ENCODE measurements at places on chromosomes 2 and 18. TPM values are rescaled to one million over a fixed set of nuclear protein-coding genes. Genes with fewer than 3 reads are reported as not detected.

SCG2 gene
- polyA plus RNA-seq = not detected

GALNT3 gene
- 4.4 TPM for polyA plus RNA-seq

AUP1 gene
- polyA plus RNA-seq = 187 TPM

DNA sequence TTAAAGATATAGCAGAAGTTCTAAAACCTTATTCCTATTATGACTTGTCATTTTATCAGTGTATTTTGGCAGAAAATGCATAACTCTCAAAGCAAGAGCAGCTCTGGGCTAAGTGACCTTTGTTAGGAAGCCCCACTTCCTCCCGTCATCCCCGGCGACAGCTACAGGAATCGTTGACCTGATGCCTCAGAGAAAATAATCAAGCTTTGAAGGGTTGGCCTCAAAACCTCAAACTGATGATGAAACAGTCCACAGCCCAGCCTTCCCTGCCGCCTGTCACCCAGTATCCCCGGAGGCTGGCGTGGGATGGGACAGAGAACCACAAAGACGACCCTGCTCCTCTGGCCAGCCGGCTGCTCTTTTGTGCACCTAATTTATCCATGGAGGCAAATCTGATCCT lies 65.3 kb downstream of the KCNF1 start:
- no peak overlapping the region for H3K4me3 ChIP-seq
- no peaks in the 10 kb centered on the region for H3K36me3 ChIP-seq
- no peaks in the 10 kb centered on the region for H3K27me3 ChIP-seq
- no peaks in the 10 kb centered on the region for H3K4me1 ChIP-seq
- no peak for DNase-seq

- H3K4me3 ChIP-seq = no peak overlapping the region
- peaks cover 21% of the 10 kb centered on the region for H3K4me1 ChIP-seq
- DNase-seq = no peak
- H3K36me3 ChIP-seq = peaks cover 25% of the 10 kb centered on the region
- no peak overlapping the region for H3K27ac ChIP-seq
Observed at GRCh38 chr18:77073336-77074093, 59.1 kb downstream of the MBP start.

- no peaks in the 10 kb centered on the region for H3K27me3 ChIP-seq
- peaks cover 33% of the 10 kb centered on the region for H3K4me1 ChIP-seq
- peak overlapping the region; percentile 24 for H3K4me3 ChIP-seq
Observed at GRCh38 chr2:38723173-38723572, 28.0 kb downstream of the SRSF7 start.

GRCh38 chr2:158578703-158579330 lies 122.1 kb downstream of the PKP4 start:
- H3K4me3 ChIP-seq = no peak overlapping the region
- no peaks in the 10 kb centered on the region for H3K27me3 ChIP-seq
- no peak for DNase-seq
- no peaks in the 10 kb centered on the region for H3K36me3 ChIP-seq
- H3K27ac ChIP-seq = no peak overlapping the region

DNA sequence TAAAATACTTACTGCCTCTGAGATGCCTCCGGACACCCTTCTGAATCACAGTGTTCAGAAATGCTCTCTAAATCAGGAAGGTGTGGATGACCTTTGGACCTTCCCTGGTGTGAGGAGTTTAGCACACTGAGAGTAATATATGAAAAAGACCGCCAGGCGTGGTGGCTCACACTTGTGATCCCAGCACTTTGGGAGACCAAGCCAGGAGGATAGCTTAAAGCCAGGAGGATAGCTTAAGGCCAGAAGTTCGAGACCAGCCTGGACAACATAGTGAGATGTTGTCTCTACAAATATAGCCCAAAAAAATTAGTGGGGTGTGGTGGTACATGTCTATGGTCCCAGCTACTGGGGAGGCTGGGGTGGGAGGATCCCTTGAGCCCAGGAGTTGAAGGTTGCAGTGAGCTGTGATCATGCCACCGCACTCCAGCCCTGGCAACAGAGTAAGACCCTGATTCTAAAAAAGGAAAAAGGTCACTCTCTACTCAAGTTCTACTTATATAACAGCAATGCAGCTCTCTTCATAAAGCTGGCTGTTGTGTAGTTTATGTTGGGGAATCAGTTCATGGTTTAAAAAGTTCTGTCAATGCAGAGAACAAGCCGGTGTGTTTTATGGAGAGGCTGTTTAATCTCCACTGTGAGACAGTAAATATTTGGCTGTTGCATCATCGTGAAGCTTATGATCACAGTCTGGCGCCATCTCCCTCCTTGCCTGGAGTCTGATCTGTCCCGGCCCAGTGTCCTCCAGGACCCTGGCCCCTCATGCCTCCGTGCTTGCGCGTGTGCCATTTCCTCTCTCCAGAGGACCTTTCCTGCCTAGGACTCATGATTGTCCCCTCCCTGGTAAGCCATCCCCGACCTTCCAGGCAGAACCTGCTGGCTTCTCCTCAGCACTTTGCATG lies 184.5 kb downstream of the FAM210A start:
- H3K27ac ChIP-seq = no peak overlapping the region
- H3K4me3 ChIP-seq = no peak overlapping the region
- no peaks in the 10 kb centered on the region for H3K27me3 ChIP-seq
- DNase-seq = no peak

- DNase-seq = no peak
- H3K36me3 ChIP-seq = no peaks in the 10 kb centered on the region
- no peak overlapping the region for H3K4me3 ChIP-seq
- no peaks in the 10 kb centered on the region for H3K4me1 ChIP-seq
Observed at GRCh38 chr2:100832885-100833284, 12.9 kb downstream of the NPAS2 start.

DNA sequence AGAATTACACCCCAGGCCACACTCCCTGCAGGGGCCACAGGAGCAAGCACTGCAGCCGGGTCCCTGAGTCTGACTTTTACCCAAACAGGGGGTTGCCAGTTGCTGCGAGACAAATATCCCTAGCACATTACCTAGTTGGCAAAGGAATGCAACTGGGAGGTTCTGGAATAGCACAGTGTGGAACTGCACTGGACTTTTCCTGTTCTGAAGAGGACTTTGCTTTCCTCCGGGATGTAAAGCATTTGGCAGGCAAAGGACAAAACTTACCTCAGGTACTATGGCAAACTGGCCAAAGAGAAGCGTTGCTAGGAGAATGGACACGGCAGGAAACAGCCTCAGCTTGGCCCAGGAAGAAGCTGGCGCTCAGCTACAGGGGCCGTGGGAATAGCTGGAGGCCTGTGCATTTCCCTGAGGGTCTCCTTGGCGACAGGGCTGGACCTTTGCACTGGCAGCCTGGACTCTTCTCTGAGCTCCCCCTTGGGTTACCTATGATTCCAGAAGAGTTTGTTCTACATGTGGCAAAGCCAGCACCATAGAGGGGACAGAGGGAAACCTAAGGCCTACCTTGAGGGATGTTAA lies 45.0 kb downstream of the BCL11A start:
- DNase-seq = no peak
- H3K27me3 ChIP-seq = no peaks in the 10 kb centered on the region
- H3K4me3 ChIP-seq = no peak overlapping the region

- no peaks in the 10 kb centered on the region for H3K4me1 ChIP-seq
- H3K27ac ChIP-seq = no peak overlapping the region
- H3K36me3 ChIP-seq = no peaks in the 10 kb centered on the region
- H3K27me3 ChIP-seq = no peaks in the 10 kb centered on the region
Observed at GRCh38 chr2:217988014-217988839, 14.6 kb downstream of the TNS1 start.

GRCh38 chr2:160054984-160055725 lies 7.3 kb downstream of the PLA2R1 start:
- no peak overlapping the region for H3K27ac ChIP-seq
- H3K4me1 ChIP-seq = no peaks in the 10 kb centered on the region
- no peaks in the 10 kb centered on the region for H3K27me3 ChIP-seq
- H3K36me3 ChIP-seq = no peaks in the 10 kb centered on the region
- DNase-seq = no peak

DNA sequence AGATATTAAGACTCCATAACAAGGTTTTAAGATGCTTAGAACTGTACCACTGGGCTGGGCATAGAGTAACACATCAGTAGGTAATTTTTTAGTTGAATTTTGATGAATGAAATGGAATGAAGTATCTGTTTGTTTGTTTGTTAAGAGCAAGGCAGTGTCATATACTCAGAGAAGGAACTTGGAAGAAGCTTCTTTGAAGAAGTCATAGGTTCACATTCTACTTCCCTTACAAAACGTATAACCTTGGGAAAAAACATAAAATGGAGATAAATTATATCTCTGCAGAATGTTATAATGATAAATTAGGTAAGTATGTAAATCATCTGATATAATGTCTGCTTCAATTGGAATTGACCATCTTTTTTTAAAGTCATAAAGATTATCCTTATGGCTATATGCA lies 122.1 kb upstream of the SLC39A10 start:
- H3K27me3 ChIP-seq = no peaks in the 10 kb centered on the region
- no peaks in the 10 kb centered on the region for H3K36me3 ChIP-seq
- H3K27ac ChIP-seq = no peak overlapping the region

DNA sequence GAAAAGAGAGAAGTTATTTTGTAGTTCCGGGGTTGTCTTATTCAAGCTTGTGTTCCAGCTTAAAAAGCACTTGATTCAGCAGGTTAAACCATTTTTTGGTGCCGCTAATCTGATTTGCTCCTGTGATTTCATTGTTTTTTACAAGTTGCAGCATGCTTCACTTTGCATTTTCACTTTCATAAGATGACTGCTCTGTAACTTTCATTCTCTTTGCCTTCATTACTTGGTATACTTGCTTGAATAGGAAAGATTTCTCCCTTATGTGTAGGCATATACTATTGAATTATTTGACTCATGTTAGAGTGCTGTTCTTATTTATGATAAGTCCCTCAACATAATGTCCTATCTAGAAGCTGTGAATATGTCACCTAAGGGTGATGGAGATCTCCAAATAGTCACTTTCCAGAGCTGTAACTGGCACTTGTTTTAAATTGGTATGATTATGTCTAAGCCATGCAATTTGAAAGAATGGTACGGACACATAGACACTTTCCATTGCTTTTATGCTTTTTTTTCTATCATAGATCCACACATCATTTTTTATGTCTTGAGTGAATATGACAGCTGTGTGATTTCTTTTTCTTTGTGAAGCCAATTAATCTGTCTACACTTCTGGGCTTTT lies 254.5 kb downstream of the DSEL start:
- H3K27me3 ChIP-seq = no peaks in the 10 kb centered on the region
- no peaks in the 10 kb centered on the region for H3K4me1 ChIP-seq

DNA sequence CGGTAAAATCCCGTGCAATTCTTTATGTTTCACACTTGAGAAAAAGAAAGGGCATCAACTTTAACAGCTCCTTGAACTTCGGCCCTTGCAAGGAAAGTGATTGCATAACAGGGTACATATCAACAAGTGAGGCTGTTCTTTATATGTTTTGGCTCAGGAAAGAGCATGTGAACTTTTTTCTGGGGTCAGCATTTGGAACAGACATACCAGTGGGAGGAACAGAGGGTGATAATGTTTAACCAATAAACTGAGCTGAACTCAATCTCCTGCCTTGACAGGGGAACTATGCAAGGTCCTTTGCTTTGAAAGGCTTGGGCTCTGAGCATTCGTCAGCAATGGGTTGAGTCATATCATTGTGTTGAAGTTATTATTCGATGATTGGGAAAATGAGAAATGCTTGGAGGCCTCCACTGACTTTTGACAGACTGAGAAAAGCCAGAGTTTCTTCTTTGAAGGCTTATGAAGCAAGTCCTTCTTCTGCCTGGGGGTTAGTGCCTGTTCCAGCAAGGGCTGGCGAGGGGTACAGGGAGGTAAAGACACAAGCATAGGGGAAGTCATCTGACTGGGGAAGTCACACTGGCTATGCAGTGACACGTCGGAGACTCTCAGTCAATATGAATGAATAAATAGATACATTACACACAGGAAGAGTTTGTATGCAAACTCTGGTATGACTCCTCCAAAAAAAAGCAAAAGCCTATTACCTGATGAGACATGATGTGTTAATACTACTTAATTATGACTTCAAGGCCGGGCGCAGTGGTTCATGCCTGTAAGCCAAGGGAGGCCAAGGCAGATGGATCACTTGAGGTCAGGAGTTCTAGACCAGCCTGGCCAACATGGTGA lies 57.2 kb downstream of the CYB5A start:
- DNase-seq = no peak
- no peak overlapping the region for H3K27ac ChIP-seq
- H3K4me3 ChIP-seq = no peak overlapping the region
- no peaks in the 10 kb centered on the region for H3K27me3 ChIP-seq
- no peaks in the 10 kb centered on the region for H3K36me3 ChIP-seq

- no peaks in the 10 kb centered on the region for H3K36me3 ChIP-seq
- no peak for DNase-seq
- no peaks in the 10 kb centered on the region for H3K4me1 ChIP-seq
- no peaks in the 10 kb centered on the region for H3K27me3 ChIP-seq
Observed at GRCh38 chr2:65120990-65121693, 8.8 kb downstream of the RAB1A start.

DNA sequence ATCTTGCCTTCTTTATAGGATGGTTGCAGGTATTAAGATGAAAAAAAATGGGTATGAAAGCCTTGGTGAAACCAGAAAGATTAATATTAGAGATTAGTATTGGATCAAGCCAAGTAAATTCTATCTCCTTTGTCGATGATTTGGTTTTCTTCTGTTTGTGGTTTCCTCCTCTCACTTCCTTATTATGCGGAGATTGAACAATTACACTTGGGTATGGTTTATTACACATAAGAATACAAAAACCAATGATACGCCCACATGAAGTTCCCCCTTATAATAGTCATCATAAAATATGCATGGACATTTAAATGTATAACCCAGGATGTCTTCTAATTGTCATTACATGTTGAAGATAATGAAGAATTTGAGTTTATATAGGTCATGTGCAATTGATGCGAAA lies 4.9 kb downstream of the LTBP1 start:
- H3K4me3 ChIP-seq = no peak overlapping the region
- no peak for DNase-seq
- no peaks in the 10 kb centered on the region for H3K36me3 ChIP-seq
- H3K27me3 ChIP-seq = peaks cover 6% of the 10 kb centered on the region

DNA sequence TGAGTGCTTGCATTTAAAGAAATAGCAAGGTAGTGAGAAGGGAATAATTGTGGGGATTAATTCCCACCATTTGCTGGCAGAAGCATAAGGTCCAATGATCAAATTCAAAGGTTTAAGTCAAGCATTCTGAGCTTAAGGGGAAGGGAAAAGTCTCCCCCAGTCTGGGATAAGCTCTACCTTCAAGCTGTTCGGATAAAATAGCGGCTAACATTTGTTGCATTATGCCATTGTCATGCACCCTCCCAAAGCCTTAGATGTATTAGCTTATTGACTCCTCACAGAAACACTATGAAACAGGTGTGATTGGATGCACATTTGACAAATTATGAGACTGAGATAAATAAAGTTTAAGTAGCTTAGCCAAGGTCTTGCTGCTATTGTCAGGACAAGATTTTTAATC lies 52.2 kb upstream of the TGIF1 start:
- no peak overlapping the region for H3K27ac ChIP-seq
- H3K4me1 ChIP-seq = peaks cover 31% of the 10 kb centered on the region
- DNase-seq = no peak
- no peaks in the 10 kb centered on the region for H3K27me3 ChIP-seq
- no peaks in the 10 kb centered on the region for H3K36me3 ChIP-seq

All from GM12878 (cell line).